ENCODE measurements at places on chromosomes 1 and 21.

GRCh38 chr1:236608930-236609726 lies 4.8 kb upstream of the HEATR1 start:
- no peak for DNase-seq

- DNase-seq = no peak
Measured at GRCh38 chr1:74715236-74715502, 17.7 kb downstream of the CRYZ start.

GRCh38 chr1:24704411-24705259 lies 40.6 kb upstream of the CLIC4 start:
- no peak for DNase-seq

GRCh38 chr1:9852410-9853248 lies 28.9 kb upstream of the CLSTN1 start:
- no peak for DNase-seq

DNA sequence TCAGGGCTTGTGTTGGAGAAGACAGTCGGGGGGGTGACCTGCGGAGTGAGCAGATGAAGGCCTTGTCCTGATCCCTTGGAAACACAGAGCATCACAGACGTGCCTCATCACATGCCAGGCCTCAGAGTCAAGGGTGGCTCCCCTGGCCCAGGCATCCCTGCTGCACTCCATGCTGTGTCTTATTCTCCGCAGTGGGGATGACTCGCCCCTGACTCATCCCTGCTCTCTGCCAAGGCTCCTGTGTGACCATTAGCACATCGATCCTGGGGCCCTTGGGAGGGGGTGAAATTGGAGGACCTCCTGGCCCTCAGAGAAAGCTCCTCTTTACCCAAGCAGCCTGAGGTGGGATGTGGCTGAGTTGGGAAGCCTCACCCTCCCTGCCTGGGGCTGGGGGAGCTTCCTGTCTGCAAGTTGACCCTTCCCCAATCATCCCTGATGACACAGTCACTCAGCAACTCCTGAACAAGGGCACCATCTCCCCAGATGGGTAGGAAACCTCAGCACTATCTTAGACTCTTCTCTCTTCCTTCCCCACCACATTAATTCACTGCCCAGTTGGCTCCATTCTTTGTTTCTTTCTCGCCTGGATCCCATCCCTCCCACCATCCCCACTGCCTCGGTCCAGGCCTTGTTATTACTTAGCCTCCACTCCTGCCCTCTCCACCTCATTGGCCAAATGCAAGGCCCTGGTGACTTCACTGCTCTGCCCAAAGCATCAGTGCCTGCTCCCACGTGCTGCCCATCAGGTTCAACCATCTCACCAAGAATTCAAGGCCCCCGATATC lies 74.6 kb downstream of the CAMK2N1 start:
- no peak for DNase-seq

DNA sequence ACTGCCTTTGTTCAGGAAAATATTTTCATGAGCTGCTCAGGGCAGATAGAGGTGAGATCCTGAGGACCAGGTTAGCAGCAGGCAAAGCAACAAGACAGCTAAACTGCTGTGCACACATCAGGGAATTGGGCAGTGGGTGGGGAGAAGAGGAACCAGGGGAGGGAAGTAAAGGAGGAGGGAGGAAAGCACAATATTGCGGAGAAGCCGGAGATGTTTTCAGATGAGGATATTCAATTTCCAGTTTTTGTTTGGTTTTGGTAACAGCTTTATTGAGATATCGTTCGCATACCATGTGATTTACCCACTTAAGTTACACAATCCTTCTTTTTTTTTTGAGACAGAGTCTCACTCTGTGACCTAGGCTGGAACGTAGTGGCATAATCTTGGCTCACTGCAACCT lies 34.5 kb downstream of the EPHA10 start:
- no peak for DNase-seq

GRCh38 chr1:205668951-205669340 lies 11.4 kb downstream of the SLC45A3 start:
- DNase-seq = peak; percentile 47

GRCh38 chr1:94884106-94884505 lies 42.8 kb downstream of the CNN3 start:
- no peak for DNase-seq

DNA sequence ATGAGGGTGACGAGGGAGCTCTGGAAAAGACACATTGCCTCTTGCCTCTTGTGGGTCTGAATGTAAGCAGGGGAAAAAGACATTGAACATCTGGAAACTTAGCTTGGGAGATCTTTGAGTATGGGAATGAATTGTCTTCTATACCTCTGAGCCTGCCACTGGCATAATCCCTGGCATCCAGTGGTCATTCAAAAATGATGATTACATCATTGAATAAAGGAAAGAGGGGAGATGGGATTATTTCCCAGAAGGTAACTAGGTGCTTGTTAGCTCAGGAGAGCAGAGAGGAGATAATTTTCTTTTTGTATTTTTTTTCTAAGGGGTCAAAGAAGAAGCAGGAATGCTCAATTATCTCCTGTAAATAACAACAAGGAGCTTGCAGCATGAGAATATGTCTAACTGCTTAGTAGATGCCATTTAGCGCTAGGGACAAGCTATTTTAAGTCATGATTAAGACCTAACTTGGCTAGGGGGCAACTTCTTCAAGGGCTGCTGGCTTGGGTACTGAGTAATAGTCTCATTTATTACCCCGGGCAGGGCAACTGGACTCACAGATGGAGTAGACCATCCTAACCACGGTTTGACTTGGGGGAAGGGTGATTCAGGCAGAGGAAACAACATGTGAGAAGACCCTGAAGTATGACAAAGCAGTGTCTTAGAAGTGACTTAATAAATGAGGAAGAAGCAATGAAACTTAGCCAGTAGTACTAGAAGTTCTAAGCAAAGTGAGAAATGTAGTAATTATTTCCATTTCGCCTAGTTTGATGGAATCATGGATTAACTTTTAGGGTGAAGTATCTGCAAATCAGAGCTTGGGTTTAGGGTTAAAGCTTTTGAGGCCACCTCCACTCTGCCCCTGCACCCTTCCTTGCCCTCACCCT lies 11.0 kb upstream of the XCL2 start:
- DNase-seq = no peak

DNA sequence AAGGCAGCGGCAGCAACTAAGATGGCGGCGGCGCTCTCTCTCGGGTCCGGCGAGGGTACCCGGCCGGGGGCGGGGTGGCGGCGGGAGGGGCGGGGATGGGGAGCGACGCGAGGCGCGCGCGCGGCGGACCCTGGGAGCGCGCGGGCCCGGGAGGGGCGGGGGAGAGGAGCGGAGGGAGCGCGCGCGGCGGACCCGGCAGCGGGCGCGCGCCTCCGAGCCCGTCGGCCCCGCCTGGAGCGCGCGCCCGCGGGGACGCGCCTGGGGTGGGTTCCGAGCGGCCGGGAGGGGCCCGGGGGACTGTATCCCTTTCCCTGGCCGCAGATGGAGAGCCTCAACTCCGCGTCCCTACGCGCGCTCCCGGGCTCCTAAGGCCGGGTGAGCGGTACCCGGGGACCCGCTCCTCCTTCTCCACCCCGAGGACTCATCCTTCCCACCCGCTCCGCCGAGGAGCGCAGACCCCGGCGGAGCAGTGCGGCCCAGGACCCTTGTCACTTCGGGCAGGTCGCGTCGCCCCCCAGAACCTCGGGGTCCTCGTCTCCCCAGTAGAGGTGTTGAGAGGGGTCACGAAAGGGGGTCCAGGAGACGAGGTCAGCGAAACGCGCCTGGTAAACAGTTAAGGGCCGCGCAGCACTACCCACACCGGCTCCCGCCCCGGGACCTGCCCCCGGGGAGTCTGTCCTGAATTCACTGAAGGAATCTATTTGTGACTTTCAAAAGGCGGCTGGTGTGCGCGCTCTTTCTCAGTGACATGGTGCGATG lies at the start of gene CLSTN1:
TSS of gene CLSTN1 (minus strand) at position 23 of the 759 bp plus-strand sequence. CDS start 232 bp downstream, outside the sequence.
- peak; percentile 89 for DNase-seq

DNA sequence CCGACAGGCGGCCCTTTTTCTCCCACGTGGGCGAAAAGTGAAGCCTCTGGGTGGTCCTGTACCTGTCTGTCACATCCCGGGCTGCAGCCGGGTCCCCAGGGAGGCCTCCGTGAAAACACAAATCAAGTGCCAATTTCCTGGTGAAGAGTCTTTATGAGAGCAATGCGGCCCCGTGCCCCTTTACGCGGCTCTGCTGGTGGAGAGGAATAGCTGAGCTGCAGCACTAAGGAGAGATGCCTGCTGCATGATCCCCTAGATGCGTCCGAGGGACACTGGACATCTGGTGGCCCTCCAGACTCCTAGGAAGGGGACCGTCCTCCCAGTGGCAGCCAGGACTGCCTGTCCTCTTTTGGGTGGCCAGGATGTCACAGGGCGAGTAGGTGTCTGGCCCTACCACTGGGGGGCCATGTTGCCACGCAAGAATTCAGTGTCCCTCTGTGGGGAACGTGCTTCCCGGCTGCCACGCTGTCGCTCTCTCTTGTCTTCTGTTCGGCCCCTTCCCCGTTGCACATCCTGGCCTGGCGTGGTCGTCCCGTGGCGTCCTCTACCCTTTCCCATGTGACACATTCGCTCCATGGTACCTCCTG lies 38.7 kb downstream of the COL18A1 start:
- DNase-seq = peak; percentile 3

DNA sequence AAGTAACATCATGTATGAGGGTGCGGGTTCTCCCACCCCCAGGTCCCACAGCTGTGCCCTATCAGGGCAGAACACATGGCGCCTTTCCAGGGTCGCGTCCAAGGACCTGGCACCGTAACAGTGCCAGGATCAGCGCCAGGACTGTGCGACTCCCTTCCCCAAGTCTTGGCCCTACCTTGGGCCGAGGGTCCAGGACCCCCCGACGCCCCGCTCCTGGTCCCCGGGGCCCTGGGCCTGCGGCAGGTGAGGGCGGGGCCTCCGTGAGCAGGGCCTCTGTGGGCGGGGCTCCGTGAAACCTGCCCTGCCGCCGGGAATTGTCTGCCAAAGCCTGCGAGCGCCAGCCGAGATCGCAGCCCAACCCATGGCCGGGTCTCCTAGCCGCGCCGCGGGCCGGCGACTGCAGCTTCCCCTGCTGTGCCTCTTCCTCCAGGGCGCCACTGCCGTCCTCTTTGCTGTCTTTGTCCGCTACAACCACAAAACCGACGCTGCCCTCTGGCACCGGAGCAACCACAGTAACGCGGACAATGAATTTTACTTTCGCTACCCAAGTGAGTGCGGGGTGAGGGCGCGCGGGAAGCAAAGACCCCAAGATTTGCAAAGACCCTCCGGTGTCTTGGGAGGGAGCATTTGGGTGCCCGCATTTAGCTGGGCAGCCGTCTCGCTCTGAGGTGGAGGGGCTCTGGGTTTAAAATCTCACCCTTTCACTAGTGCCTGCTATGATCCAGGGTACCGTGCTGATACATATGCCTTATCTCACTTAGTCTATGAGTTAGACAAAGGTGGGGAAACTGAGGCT lies at the start of gene RHBG:
TSS of gene RHBG (plus strand) at position 323 of the 796 bp plus-strand sequence. CDS start at position 362, 39 bp downstream.
- peak; percentile 9 for DNase-seq

DNA sequence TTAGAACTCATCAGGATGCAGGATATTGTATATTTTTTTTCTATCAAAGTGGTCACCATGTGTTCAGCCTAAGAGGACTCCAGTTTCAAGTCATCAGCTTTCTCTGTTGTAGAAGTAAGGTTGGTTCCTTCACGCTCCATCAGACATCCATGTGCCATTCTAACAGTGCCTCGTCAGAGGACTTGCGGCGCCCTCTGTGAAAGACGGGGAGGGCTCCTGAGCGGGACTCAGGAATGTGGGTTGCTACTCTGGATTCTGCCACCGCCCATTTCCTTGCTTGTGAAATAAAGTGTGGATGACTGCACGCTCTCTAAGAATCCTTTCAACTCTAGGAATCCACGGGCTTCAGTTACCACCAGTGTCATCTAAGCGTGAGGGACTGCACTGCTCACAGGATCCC lies 593.5 kb downstream of the KIF26B start:
- DNase-seq = no peak

- DNase-seq = peak; percentile 2
Measured at GRCh38 chr1:63148825-63149645, 173.3 kb upstream of the FOXD3 start.

GRCh38 chr21:44450402-44450801 lies 4.9 kb upstream of the LRRC3 start:
- DNase-seq = no peak

- DNase-seq = no peak
Measured at GRCh38 chr1:115183158-115183557, 93.9 kb upstream of the TSPAN2 start.

GRCh38 chr1:169483500-169483966 lies 2.2 kb downstream of the SLC19A2 start:
- DNase-seq = no peak

- no peak for DNase-seq
Measured at GRCh38 chr21:38743772-38744529, 61.8 kb upstream of the ETS2 start.

DNA sequence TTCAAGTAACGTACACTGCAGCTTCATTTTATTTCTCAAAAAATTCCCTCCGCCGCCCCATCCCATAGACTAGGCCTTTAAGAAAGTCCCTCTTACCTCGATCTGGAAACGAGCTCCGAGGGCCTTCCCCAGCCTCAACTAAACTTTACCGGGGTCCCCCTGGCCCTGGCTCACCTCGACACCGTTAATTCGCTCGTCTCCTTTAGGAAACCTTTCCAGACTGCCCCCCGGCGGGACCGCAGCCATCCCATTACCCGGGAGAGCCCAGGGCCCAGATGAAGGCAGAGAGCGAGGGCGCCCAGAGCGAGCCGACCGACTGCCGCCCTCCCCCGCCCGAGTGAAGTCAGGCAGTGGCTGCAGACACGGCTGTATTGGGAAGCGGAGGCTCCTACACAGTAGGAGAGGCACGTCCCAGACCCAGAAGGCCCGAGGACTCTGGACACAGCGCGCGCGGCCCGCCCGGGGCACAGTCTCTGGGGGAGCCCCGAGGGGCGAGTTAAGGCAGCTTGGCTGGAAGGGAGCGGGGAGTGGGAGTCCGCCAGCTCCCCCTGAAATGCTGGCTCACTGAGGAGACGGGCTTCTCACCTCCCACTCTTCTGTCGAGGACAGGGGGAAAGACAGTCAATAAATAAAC lies 14.6 kb downstream of the SEMA6C start:
- no peak for DNase-seq

DNA sequence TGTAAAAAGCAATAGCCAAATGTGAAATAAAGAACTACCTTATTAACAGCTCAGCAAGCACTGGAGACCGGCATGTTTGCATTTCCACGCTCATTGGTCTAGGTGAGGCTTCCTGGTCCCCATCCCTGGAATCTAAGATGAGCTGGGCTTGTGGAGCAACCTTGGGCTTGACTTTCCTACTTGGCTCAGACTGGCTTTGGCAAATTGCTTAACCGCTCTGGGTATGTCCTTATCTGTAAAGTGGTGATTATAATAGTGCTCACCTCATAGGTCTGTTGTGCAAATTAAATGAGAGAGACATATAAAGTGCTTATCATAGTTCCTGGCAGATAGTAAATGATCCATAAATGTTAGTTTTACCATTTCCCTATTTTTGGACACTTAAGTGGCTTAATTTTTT lies 49.4 kb upstream of the CACNA1E start:
- DNase-seq = no peak

DNA sequence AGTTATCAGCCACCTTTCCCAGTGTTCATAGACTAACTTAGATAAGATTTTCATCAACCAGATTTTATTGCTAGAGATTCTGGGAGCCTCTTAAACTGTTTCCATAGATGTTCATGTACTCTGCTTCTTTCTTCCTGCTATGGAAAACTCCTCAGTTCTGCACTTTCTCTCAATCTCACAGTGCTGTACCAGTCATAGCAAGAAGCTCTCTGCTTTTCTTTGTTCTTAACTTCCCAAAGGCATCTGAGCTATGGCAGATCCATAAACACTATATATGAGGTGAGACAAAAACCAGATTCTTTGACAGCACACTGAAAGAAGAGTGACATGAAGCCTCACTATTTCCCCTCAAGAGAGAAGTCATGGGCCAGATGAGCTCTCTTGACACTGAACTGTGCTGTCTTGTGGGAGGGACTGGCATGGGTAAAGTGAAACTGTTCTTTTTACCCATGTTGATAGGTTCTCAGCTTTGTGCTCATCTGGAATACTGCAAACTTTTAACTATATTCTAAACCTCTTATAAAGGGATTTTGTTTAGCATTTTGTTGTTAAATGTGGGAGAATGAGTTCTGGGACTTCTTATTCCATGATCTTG lies 64.2 kb upstream of the LYPLAL1 start:
- no peak for DNase-seq
